ENCODE measurements at places on chromosomes 13 and 19.

DNA sequence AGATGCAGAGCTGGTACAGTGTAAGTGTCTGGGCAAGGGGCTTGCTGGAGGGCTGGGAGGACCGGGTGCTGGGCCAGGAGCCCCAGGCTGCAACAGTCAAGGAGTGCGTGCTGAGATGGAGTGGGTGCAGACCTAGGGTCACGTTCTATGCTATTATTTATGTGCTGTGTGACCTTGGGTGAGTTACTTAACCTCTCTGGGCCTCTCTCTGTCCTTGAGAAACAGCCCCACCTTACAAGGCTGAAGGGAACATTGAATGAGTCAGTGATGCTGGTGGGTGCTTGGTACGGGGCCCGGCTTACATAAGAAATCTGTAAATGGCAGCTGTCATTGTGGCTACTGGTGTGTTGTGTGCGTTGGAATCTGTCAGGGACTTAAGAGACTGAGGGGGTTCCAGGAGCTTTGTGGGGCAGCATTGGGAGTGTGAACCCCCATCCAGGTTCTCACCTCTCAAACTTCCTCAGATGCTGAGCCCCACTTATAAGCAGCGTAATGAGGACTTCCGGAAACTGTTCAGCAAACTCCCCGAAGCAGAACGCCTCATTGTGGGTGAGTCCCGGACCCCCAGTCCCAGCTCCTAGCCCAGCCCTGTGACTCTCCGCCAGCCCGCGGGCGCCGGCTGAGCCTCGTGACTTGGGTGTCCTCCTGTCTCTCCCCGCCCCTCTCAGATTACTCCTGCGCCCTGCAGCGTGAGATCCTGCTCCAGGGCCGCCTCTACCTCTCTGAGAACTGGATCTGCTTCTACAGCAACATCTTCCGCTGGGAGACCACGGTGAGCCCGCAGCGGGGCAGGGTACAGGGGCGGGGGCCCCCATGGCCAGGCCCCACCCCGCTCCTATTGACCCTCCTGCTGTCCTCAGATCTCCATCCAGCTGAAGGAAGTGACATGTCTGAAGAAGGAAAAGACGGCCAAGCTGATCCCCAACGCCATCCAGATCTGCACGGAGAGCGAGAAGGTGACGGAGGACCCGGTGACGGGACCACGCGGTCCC lies 9.6 kb downstream of the GRAMD1A start:
- DNase-seq, result no peak

DNA sequence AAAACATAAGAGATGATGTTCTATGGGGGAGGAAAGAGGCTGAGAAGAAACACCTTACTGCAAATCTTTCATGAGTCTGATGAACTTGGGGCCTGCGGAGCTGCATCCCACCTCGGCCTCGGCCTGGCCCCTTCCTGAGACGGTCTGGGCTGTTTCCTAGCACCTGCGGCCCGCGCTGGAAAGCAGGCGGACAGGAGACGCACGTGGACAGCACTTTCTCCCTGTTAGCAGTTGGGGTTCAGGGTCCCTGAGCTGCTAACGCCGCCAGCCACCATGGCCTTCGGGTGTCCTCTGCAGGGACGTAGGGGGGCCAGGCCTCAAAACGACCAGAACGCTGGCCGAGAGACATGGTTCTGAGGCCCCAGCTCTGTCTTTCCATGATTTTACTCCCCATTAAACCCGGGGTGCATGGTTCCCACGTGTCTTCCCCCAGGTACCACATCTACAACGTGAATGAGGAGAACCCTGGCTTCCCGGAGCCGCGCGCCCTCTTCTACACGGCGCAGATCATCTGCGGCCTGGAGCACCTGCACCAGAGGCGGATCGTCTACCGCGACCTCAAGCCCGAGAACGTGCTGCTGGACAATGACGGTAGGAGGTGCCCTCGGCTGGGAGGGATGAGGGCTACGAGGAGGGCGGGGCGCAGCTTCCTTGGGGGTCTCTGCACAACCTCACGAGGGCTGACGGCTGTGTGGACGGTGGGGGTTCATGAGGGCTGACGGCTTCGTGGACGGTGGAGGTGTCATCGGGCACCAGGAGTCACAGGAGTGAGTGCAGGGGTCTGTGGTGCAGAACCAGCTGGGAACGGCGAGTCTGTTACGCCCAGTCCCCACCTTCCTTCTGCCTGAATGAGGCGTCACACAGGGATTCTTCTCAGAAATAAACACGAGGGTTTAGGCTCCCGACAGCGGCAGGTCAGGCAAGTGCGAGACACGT lies 4.3 kb downstream of the GRK1 start:
- no peak for DNase-seq

DNA sequence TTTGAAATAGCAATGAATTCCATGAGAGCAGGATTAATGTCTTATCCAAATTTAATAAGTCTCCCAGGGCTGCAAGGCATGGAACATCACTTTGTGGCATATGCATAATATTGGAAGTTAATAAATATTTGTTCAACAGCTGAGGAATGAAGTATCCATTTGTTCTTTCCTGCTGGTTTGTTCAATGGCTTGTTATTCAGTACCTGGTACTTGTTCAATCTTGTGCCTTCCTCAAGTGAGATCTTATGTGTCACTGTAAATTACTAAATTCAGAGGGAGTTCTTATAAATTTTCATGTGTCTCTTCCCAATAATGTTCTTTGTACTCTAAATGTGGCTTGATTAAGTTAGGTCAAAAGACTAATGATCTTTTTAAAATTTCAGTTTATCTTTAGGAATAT lies 1105.5 kb upstream of the SPRY2 start:
- no peak for DNase-seq

GRCh38 chr13:33110386-33110712 lies 94.1 kb downstream of the KL start:
- no peak for DNase-seq

- DNase-seq, result no peak
Measured at GRCh38 chr13:105497597-105497996, 1037.9 kb downstream of the EFNB2 start.

DNA sequence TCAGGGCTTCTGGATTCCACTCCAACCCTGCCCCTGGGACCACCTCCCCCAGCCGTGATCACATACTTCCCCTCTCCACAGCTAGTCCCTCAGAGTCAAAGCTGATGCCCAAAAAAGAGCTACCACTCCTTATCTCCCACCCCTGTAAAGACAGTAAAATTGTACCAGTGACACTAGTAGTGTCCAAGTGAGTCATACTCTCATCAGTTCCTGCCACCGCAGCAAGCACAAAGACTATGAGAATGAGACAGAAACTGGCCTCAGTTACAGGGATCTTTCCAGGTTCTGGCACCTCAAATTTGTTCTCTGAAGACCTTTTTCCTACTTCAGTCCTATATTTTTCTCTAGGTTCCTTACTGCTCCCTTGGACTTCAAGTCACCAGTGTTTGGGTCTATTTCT lies 144.2 kb downstream of the SPRY2 start:
- DNase-seq, result no peak

DNA sequence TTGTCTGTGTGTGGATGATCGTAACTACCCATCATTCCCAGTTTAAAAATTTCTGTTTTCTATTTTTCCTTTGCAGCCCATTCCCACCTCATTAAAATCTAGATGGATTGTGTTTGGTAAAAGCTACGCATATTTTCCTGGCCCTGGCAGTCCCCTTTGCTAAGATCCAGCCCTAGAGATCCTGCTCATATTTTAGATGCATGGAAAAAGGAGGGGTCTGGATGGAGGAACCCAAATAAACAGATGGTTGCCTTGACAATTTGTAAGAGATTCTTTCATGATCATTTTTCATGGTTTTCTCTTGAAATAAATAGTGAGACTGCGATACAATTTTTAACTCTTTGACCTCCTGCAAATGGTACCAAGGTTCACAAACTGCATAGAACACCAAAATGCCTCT lies 174.4 kb downstream of the SLC7A1 start:
- DNase-seq, result no peak

- no peak for DNase-seq
Measured at GRCh38 chr13:74438901-74439300, 304.7 kb upstream of the KLF12 start.

DNA sequence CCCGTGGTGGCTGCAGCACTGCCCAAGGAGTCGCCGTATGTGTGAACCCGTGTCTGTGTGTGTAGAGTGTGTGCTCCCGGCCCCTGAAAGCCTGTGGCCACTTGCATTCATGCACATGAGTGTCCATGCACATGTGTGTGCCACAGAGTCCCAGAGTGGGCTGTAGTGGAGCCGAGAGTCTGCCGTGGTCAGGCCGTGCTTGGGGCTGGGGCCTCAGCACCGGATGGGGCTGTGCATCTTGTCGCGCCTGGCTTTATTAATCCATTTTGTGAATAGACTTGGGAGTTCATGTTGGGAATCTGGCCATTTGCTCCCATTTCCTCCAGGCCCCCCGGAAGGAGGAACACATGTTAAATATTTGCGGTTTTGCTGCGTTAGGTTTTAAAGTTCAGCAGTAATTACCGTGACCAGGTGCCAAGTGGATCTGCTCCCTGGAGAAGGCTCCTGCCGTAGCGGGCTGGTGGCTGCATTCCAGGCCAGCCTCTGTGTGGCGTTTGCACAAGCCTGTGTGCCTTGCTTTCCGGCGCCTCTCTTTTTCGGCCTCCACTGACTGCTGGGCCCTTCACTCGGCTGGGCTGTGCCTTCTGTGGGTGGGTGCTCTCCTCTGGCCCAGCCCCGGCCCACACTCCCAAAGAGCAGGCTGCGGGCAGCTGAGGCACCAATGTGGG lies 69.2 kb upstream of the KCTD15 start:
- DNase-seq, result no peak

DNA sequence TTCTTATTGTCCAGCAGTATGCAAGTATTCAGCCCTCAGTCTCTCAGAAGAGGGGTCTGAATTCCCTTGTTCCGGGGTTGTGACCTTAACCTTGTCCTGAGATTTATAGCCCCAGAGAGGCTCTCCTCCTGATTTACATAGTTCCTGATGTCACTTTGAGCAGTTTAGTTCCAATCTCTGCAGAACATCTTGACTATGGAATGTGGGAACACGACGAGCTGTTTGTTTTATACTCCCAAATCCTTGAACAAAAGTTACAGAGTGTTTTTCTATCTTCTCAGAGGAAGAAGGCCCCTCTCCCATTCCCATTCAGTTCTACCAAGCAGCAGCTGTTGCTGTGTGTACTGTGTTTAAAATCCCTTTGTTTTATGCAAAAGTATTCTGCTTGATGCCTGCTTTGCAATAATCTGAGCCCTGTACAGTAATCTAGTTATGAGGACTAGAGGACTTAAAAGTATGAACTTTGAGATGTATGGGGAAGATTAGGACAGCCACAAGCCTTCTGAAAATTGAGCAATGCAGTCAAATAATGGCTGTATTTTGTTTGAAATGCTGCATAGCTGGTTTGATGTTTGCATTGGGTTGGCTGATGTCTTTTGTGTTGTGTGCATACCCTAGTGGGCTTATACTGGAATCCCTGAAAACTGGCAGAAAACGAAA lies 74.7 kb downstream of the KL start:
- DNase-seq, result no peak

DNA sequence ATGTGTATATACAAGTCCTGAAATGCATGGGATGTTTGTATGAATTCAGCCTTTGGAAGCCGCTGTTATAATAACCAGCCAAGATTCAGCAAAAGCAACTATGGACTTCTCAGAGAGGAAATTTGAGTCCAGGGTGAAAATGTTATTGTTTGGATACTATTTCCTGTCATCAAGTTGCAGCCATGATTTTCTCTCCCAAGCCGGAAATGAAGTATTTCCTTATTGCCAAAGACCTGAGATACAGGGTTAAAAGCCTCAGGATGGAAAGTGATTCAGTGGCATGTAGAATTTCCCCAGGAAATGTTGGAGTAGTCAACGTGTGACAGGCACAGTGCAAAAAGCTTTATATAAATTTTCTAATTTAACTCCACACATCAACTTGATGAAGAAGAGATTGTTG lies 133.9 kb downstream of the IRS2 start:
- no peak for DNase-seq

DNA sequence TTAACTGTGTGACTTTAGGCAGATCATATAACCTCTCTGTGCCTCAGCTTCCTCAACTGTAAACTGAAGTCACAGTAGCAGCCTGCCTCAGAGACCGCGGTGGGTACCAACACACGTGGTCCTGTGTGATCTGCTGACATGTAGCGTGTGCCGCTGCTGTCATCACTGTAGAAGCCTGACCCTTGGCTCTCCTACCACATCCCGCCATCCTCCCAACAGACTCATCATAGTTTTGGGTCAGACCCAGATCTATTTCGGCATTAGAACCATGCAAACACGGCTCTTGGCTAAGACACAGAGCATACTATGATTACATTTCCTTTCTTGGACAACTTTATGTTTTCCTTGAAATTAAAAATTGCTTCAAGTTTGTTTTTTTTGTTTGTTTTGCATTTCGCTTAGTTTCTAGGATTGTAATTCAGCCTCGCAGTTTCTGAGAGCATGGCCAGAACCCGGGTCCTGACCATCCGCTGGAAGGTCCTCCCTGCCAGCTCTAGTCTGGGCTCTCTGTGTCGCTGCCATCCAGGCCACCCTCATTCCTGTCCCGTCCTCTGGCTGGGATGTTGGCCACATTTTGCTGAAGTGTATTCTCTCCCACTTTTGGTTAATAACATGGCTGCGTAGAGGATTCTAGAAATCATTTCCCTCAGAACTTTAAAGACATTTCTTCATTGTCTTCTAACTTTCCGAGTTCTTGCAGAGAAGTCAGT lies 53.0 kb downstream of the GGACT start:
- no peak for DNase-seq

DNA sequence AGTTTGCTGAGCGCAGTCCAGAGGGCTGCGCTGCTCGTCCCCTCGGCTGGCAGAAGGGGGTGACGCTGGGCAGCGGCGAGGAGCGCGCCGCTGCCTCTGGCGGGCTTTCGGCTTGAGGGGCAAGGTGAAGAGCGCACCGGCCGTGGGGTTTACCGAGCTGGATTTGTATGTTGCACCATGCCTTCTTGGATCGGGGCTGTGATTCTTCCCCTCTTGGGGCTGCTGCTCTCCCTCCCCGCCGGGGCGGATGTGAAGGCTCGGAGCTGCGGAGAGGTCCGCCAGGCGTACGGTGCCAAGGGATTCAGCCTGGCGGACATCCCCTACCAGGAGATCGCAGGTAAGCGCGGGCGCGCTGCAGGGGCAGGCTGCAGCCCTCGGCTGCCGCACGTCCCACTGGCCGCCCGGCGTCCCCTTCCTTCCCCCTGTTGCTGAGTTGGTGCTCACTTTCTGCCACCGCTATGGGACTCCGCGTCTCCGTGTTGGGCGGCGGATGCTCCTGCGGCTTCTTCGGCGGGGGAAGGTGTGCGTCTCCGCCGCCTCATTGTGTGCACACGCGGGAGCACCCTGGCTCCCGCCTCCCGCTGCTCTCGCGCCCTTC lies 772 bp downstream of the GPC6 start:
- DNase-seq, result no peak

DNA sequence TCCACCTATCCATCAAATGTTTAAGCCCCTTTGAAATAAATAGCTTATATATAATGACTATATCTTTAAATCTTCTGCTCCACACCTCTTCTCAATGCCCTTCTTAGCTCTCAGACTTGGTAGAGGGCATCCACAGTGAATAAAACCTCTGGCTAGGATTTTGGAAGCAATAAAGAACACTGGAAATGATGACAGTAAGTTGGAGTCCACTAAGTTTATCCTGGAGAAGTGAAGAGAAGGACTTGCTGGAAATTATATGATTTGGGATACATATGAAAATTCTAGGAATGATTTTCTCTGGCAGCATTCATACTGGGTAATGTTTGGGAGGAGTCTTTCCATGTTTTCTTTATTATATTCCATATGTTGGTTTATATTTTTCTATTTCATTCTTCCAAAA lies 133.5 kb upstream of the KL start:
- no peak for DNase-seq

- DNase-seq, result no peak
Measured at GRCh38 chr19:48495396-48495795, 16.2 kb downstream of the LMTK3 start.

- no peak for DNase-seq
Measured at GRCh38 chr19:7833225-7834099, 3.4 kb downstream of the EVI5L start.

- no peak for DNase-seq
Measured at GRCh38 chr13:81872581-81872980, 1531.7 kb upstream of the SPRY2 start.

- DNase-seq, result no peak
Measured at GRCh38 chr19:11450570-11451326, 15.3 kb downstream of the PRKCSH start.

Measured in stimulated activated CD4-positive, alpha-beta T cell treated with anti-CD3 and anti-CD28 coated beads, TNF-alpha, amount 100 ng/mL, for 1 hour (primary cell).